GM18507 (cell line): ENCODE measurements at places on chromosomes 4 and X.

DNA sequence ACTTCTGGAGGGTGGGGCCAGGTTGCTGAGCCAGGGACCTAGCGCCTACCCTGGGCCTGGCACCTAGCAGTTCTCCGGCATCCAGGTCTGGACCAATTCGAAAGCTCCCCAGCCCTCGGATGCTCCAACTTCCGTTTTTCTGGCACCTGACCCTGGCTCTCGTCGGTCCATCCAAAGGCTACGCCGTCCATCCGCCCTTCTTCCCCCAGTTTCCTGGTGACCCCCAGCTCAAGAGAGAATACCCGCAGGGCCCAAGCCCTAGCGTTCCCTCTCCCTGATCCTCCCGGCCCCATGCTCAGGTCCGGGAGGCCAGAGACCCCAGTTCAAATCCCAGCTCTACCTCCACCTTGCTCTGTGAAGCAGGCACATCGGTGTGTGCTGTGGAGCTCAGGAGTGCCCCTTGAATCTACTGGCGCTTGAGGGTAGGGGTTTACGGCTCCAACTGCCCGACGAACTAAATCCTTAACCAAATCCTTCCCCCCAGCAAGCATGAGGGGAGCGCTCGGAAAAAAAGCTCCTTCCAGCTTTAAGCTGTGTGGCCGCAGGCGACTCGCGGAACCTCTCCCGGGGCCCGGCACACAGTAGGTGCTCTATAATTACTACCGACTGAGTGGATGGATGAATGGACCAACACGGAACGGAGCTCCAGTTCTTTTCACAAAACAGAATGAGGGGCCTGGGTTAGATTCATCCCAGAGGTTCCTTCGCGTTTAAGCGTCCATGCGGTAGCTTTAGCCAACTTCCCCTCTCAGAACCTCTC lies 1.1 kb downstream of the CRMP1 start:
- DNase-seq: no peak

- DNase-seq: no peak
Measured at GRCh38 chrX:112011376-112011775, 71.2 kb downstream of the TRPC5 start.

DNA sequence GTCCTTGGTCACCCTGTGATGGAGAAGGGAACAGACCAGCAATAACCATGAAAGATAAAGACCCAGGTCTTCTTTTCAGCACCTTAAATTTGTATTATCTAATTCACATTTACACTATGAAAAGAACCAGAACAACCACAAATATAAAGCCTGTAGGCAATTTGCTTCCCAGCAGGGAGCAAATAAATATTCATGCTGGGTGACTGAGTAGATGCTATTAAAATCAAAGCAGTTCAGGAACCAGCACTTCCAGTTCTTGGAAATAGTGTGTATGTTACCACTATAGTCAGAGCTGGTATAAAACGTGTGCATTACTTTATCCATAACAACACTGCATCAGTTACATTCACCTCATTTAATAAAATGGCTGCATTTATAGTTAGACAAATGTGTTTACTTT lies 177.8 kb upstream of the ETNPPL start:
- DNase-seq: no peak

GRCh38 chr4:53928825-53929224 lies 135.6 kb downstream of the CHIC2 start:
- DNase-seq: no peak

DNA sequence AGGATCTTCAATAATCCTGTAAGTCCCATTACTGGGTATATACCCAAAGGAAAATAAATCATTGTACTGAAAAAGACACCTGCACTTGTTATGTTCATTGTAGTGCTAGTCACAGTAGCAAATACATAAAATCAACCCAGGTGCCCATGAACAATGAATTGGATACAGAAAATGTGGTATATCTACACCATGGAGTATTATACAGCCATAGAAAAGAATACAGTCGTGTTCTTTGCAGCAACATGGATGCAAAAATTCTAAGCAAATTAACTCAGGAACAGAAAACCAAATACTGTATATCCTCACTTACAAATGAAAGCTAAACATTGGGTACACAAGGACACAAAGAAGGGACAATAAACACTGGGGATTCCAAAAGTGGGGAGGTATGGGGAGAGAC lies 100.8 kb upstream of the BMP2K start:
- no peak for DNase-seq
